DMS 273 treated with DMSO at 0.1 percent for 48 hours (cell line): ENCODE measurements at places on chromosomes 13 and 19.

GRCh38 chr19:35539314-35539713 is 6.1 kb downstream of the GAPDHS start:
- DNase-seq: no peak

DNA sequence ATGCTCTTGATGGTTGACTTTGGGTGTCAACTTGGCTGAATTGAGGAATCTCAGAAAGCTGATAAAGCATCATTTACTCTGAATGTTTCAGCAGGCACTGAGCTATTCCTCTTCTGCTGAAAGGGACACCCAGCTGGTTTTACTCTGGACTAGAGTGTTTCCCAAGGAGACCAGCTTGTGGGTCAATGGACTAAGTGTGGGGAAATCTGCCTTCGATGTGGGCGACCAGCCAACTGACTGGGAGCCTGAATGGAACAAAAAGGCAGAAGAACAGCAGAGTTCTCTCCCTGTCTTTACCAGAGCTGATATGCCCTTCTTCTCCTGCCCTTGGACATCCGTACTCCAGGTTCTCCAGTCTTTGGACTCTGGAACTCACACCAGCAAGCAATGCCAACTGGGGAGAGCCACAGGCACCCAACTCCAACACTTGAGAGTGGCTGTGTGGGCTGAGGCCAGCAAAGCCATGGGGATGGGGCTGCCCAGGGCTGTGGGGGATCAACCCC is 32.2 kb downstream of the MRPL57 start:
- no peak for DNase-seq

DNA sequence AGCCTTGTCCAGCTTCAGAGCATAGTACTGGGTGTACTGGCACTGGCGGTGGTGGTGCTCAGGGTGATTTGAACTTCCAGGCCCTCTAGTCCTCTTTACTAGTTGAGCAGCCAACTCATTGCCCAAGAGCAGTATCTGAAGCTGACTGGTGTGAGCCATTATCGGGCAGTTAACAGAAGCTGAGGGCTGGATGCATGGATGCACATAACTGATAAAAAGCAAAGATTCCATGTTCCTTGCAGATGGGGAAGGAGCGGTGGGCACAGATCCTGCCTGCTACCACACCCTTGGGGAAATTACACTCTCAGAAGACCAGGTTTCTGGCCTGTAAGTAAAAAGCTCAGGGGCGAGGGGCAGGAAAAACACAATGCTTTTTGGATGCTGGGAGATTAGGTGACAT is 499.4 kb upstream of the ARGLU1 start:
- DNase-seq: no peak

- no peak for DNase-seq
Measured at GRCh38 chr13:34020388-34020787, 202.4 kb downstream of the RFC3 start.

GRCh38 chr13:37040789-37041188 is 18.7 kb downstream of the SUPT20H start:
- no peak for DNase-seq

GRCh38 chr13:92838786-92839185 is 387.8 kb upstream of the GPC6 start:
- DNase-seq: no peak

DNA sequence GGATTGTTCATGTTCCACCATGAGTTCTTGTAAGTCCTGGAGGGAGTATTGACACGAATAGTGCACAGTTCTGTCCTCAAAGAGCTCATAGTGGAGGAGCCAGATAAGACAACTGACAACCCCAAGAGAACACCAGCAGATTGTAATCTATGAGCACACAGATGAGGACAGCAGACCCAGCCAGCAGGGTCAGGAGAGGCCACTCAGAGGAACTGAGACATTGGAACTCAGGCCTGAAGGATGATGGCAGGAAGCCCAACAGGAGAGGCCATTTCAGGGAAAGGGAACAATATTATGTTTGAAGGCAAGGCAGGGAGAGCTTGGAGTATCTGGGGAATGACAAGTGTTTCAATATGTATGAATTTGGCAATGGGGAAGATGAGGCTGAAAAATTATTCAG is 63.7 kb upstream of the IPO5 start:
- DNase-seq: no peak

DNA sequence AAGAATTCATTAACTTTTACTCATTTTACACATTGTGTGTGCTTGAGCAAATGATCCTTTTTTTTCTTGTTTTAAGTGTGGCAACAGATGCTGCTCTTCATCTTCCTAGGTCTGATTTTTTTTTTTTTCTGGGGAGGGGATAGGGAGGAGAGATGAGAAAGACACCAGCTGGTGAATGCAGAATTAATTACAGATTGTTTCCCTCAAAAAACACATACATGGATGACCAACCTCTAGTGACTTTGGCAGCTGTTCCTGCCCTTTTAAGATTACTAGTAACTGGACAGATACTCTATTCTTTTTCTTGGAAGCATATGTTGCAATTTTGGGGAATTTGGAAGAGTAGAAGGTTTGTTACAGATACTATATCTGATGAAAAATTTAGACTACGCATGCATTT is 103.6 kb upstream of the MYO16 start:
- no peak for DNase-seq

DNA sequence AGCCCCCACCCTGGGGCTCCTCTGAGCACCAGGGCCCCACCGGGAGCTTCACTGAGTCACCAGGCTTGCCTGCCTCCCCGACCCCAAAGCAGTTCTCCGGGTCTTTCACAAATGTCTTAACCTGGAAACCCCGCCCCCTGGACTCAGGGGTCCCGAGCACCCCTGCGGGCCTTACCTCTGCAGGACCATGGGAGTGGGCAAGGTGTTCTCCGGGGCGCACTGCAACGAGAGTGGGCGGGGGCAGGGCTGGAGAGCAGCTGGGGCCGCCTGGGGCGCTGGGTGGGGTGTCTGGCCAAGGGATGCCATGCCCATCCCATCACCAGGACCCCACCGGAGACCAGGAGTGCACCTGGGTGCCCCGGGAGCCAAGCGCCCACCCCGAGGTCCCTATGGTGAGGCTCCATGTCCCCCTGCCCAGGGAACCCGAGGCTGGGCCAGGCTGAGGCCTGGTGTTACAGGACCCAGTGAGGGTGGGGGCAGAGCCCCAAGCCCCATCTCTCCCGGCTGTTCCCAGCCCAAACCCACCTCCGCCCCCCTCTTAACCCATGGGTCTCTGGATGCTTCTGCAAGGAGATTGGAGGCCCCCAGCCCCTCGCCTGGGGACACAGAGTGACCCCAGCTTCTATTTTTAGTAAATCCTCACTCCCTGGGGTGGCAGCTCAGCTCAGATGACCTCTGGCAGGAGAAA is 10.9 kb downstream of the MKNK2 start:
- DNase-seq: no peak

- no peak for DNase-seq
Measured at GRCh38 chr13:45626731-45627374, 11.3 kb upstream of the ERICH6B start.

- peak; percentile 41 for DNase-seq
Measured at GRCh38 chr19:34220472-34221063, 33.8 kb upstream of the GARRE1 start.

DNA sequence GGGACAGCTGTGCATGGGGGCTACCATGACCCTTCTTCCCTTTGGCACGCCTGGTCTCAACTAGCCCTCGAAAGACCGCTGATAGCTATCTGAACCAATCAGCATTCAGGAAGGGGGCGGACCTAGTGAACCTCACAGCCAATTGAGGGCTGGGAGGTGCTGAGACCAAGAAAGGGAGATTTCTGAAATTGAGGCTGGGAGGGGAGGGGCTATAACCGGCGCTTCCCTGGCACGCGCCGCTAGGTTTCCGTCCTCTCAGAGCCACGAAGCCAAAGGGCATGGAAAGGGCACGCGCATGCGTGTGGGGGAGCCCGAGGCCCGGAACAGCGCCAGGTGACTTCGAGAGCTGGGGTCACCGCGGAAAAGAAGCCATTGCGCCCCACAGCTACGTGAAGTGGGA is 4.2 kb upstream of the PAFAH1B3 start:
- no peak for DNase-seq
